ENCODE measurements at places on chromosomes 2 and 18.
A peak's percentile ranks its signal among the peaks of the same experiment; 100 is the strongest.

DNA sequence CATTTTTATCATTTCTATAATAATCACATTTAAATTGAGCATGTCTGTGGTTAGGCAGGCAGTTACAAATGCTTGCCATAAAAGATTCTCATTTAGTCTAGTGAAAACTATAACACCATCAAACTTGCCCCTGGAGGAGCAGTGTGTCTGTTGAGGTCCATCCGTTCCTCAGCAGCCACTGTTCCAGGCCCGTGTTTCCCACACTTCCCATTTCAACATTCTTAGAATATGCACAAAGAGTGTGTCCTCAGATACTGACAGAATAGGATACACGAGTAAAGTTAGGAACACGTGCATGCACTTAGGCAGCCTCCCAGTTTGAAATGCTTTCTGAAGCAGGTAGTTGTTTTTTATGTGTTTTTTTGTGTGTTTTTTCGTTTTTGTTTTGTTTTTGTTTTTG is 39.9 kb downstream of the NCK2 start:
- DNase-seq: no peak

DNA sequence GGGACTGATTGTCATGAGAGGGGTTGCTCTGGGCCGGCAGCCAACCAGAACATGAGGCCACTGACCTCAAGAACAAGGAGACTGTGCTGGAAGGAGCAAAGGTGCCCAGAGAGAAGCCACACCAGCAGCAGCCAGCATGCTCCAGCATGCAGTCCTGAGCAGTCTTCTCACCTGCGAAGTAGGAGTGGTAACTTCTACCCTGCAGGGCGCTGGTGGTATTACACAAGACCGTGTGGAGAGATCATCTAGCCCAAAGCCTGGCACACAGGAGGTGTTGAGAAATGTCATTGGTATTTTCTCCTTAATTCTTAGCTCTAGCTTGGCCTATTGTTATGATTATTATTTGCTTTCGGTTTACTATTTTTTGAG is 132.7 kb downstream of the TSN start:
- DNase-seq: peak; percentile 13

- DNase-seq: peak; percentile 66
Measured at GRCh38 chr2:181258720-181259119, 198.5 kb upstream of the ITGA4 start.

DNA sequence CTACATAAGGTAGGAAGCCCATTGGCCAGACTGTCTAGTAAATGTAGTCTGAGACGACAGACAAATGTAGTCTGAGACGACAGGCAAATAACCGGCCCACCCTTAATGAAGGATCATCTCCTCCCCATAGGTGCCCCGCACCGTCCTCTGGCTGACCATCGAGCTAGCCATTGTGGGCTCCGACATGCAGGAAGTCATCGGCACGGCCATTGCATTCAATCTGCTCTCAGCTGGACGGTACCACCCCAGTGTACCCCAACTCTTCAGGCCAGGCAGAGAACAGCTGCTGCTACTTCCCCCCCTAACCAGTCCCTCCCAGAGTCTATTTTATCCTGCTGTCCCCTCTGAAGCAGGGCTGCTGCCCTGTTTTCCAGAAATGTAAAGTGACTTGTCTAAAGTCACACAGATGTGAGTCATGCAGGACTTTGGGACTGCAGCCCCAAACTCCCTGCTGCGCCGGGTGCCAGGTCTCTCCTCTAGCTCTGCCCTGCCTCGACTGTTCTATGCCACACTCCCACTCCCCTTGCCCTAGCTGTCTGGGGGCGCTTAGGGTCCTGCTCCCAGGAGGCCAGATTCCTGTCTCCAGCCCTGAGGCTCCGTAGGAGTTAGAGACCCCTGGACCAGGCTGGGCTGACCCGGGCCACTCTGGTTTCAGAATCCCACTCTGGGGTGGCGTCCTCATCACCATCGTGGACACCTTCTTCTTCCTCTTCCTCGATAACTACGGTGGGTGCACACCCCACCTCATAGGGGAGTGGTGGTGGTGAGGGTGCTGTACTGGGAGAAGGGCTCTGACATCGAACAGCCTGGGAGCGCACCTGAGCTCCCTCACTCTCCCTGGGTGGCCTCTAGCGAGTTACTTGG is 4.7 kb downstream of the SLC11A1 start:
- DNase-seq: no peak

GRCh38 chr18:76875390-76876325 is 53.3 kb downstream of the ZNF236 start:
- peak; percentile 71 for DNase-seq

GRCh38 chr18:58535340-58536201 is 93.3 kb downstream of the ALPK2 start:
- peak; percentile 29 for DNase-seq

DNA sequence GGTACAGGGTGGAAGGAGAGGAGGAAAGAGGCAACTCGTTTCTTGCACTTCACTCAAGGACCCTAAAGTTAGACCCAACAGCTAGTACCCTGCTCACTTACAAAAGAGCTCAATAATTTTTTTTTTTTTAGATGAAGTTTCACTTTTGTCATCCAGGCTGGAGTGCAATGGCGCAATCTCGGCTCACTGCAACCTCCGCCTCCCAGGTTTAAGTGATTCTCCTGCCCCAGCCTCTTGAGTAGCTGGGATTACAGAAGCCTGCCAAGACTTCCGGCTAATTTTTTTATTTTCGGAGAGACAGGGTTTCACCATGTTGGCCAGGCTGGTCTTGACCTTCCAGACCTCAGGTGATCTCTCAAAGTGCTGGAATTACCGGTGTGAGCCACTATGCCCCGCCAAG is 4.1 kb downstream of the ASB3 start:
- no peak for DNase-seq

- DNase-seq: no peak
Measured at GRCh38 chr2:201182650-201183364, at the start of gene CASP10. CASP10 (plus strand) TSS chr2:201183141; CDS start chr2:201185778, 2,637 bp downstream.

GRCh38 chr2:21229302-21229701 is 105.5 kb downstream of the TDRD15 start:
- DNase-seq: no peak

GRCh38 chr2:25619185-25619584 is 54.2 kb downstream of the DTNB start:
- no peak for DNase-seq

DNA sequence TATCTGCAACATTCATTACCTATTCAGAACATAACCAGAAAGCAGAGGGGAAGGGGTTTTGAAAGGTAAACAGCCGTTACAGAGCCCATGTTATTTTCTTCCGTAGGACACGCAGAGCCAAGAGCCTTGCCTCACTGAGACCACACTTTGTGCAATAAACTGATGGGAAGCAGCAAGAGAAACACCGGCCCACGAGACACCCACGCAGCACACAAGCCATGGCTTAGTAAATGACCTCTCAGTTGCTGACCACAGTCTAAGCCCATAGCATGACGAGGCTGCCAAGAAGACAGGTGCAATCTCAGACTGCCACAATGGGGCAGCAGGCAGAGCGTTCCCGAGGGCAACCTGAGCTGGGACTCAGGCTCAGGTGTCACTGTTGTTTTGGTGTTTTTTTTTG is 59.6 kb downstream of the CABYR start:
- no peak for DNase-seq

- no peak for DNase-seq
Measured at GRCh38 chr2:29269095-29269764, 154.0 kb downstream of the CLIP4 start.

DNA sequence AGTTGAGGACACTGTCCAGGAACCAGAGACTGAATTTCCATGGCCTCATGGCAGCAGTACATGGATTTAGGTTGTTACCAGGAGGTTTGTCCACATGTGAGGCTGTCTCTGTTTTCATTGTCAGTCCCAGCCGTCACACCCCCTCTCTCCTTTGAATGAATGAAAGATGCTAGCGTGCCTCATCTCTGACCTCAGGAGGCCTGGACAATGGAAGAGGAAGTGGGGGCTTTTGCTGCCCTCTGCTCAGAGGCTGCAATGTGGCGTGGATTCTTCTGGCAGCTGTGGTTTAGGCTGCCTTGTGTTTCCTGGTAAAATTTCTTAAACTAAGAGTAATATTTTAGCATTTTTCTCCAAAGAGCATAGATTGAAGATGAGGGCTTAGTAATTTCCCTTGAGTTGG is 47.5 kb downstream of the RAB31 start:
- DNase-seq: no peak

- DNase-seq: no peak
Measured at GRCh38 chr18:55400590-55401541, 187.1 kb downstream of the TCF4 start.

- DNase-seq: no peak
Measured at GRCh38 chr2:206784559-206785353, 19.4 kb downstream of the FASTKD2 start.

DNA sequence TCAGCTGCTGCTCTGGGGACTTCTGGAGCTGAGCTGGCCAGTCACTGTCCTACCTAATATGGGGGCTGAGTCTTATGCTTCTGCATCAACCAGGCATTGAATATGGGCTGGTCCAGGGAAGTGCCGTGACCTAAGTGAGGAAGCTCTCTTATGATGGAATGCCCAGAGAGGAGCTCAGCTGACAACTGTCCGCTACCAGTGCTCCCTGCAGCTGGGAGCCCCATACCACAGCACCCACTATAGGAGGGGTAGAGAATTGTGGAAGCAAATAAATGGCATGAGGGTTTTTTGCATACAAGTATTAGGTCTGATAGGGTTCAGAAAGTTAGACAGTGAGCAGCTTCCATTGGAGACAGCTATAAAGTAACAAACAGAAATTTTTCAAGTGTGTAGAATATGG is 4.5 kb downstream of the TIMM21 start:
- no peak for DNase-seq

DNA sequence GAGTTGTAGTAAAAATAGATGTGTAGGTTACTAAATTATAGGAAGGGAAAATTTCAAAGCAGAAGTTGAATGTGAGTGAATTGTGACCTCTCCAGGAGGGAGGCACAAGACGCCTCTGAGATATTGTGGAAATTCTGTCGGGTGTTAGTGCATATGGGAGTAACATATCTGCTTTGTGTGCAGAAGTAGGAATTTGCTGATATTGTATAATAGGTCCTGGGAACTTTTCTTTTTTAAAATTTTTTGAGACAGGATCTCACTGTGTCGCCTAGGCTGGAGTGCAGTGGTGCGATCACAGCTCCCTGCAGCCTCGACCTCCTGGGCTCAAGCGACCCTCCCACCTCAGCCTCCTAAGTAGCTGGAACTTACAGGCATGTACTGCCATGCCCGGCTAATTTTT is 34.7 kb downstream of the UBXN4 start:
- no peak for DNase-seq

DNA sequence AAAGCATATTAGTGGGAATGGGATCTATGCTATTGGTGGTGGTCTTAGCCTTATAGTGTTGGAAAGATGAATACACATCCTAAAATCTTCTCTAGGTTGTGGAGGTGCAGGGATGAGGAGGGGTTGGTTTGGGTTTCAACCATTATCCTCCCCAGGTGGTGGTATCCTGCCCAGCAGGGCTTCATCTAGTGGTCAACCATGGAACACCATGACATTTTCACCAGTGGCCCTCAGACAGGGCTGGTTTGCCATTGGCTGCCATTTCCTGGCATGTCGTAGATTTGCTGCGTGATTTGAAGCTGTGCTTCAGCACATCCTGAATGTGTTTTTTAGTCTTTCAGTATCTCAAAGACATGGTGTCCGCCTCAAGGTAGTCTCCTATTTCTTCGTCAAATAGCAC is 391.2 kb upstream of the HNRNPA3 start:
- DNase-seq: no peak

DNA sequence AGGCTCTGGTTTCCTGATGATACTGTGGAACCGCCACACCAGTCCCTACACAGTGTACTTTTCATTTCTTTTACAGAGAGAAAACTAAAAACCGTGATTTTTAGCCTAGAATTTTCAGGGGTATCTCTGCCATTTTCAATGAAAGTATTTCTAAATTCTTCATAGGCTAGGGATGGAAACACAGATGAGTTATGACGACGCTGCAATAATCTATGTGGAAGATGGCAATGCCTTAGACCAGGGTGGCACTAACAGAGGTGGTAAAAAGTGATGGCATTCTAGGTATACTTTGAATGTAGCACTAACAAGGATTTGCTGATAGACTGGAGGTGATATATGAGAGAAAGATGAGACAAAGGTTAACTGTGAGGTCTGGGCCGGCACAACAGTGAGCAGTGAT is 56.5 kb downstream of the TTC21B start:
- DNase-seq: no peak

GRCh38 chr2:65079017-65079416 is 22.8 kb downstream of the CEP68 start:
- no peak for DNase-seq

- DNase-seq: no peak
Measured at GRCh38 chr2:127662937-127663565, 12.3 kb downstream of the LIMS2 start.

GRCh38 chr18:62682371-62682770 is 33.0 kb upstream of the PHLPP1 start:
- no peak for DNase-seq

DNA sequence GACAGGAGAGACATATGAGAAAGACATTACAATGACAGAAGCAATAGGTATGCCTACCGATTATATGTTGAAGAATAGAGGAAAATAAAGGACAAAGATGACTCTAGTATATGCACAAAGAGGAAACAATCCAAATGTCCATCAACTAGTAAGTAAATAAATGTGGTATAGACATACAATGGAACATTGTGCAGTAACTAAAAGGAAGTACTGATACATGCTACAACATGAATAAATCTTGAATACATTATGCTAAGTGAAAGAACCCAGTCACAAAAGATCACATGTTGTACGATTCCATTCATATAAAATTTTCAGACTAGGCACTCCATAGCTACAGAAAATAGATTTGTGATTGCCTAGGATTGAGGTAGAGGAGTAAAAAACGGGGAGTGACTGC is 28.5 kb upstream of the PGAP1 start:
- no peak for DNase-seq

DNA sequence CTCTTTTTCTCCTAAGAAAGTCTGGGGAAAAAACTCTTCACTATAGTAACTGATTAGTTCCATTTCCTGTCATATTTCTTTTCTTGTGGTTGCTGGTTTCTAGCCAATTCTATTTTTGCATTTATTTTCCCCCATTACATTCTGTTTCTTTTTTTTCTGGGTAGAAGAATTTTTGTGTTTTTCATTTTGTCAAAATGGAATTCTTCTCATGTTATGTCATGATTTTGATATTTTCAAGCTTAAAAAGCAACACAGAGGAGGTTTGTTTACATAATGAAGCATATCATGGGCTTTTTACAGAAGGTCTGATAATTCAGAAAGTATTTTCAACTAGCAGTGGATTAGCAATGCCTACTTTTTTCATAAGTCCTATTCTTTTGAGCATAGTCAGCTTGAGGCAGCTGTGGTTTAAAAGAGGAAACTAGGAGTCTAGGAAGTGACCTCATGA is 102.0 kb downstream of the MAP2 start:
- no peak for DNase-seq

GRCh38 chr2:162212366-162212765 is 30.9 kb downstream of the FAP start:
- DNase-seq: peak; percentile 34

- peak; percentile 59 for DNase-seq
Measured at GRCh38 chr2:102703748-102704147, 58.1 kb upstream of the TMEM182 start.

GRCh38 chr2:86045541-86045940 is 60.1 kb downstream of the POLR1A start:
- DNase-seq: no peak
